Lung (tissue), 17 donors: ENCODE measurements at places on chromosomes 5 and 9.
A peak's percentile ranks its signal among the peaks of the same experiment; 100 is the strongest.

- DNase-seq, result peak; percentile 20
These were observed 1.2 kb downstream of the LCN15 start for GRCh38 chr9:136762915-136763648.

- no peak for DNase-seq
These were observed 55.9 kb downstream of the ADAM19 start for GRCh38 chr5:157519579-157520253.

DNA sequence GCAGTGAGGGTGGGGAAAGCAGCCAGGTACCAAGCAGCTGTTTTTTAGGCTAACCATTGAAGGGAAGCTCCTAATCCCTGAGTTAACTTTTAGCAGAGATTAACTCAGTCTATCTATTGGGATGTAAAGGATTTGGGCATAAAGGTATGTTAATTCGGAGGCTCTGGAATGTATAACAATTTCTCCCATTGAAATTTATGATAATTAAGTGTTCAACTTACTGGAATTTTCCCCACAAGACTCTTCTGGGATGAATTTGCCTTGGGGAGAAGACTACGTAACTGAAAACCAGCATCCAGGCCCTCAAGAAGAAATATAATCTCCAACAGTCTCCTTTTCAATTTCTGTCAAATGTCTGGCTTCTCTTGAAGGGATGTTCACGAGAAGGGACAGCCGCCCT is 23.6 kb downstream of the ZFP62 start:
- no peak for DNase-seq

- peak; percentile 56 for DNase-seq
These were observed 83.5 kb upstream of the MINAR2 start for GRCh38 chr5:129664336-129664937.

- DNase-seq, result no peak
These were observed 65.4 kb upstream of the HAND1 start for GRCh38 chr5:154543380-154543779.

DNA sequence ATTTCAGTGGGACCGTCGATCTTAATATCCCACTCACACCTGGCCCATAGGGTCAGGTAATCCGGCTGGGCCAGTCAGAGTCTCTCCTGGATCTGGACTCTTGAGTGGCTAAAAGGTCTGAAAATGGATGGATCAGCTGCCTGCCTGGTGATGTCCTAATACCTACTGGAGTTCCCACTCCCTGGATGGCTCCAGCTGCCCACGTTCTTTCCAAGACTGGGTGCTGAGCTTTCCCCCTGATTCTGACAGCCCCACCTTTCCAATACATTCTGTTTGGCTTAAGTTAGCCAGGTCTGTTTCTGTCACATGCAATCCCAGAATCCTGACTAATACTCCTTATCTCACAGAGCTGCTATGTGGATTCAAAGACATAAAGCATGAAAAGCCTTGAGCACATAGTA is 10.2 kb downstream of the SH3PXD2B start:
- DNase-seq, result no peak

- no peak for DNase-seq
These were observed 71.5 kb downstream of the NIPBL start for GRCh38 chr5:36948041-36948440.

GRCh38 chr9:72506615-72507014 is 14.8 kb upstream of the TMC1 start:
- no peak for DNase-seq

DNA sequence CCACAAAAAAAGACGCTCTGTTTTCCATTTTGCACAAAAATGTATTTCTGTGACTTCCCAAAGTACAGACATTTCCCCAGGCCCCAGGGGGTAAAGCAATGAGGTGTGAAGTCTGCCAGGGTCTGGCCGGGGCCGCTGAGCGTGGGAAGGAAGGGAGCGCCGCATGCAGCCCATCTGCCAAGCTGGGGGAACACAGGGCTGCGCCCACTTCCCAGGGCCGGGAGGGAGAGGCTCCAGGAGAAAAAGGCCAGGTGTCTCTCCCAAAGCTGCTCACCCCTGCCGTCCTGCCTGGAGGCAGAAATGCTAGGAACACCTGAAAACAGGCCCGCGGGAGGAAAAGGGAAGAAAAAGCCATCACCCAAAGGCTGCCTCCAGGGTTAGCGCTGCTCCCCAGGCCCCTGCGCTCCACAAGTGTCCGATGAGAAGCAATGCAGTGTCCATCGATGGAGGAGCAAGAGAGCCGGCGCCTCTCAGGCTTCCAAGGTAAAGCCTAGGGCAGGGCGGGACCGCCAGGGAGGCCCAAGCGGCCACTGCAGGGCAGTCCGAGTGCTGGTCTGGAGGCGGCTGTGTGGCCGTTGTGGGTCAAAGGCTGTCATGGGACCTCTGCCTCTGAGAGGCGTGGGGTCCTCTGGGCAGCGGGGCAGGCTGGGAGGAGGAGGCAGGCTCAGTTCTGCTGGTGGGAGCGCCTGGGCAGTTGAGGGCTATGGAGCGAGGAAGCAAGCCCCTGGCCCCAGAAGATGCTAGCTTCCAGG is 6.0 kb upstream of the ZDHHC12 start:
- no peak for DNase-seq

DNA sequence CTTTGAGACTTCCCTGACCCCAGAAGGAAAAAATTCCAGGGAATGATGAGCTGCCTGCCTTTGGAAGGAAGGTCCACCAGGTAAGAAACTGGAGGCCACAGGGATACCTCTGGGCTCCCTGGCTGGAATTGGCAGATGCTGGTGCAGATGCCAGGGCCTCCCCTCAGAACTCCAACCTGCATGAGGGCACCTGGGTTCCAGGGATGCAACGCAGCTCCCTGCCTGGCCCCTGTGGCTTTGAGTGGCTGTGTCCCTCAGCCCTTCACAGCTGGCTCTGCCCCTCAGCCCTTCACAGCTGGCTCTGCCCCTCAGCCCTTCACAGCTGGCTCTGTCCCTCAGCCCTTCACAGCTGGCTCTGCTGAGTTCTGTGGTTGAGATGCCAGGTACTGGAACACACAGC is 13.9 kb downstream of the KCNMB1 start:
- DNase-seq, result no peak

- no peak for DNase-seq
These were observed 108.2 kb downstream of the MPDZ start for GRCh38 chr9:13171261-13171660.

- DNase-seq, result no peak
These were observed 7.3 kb upstream of the CDC14B start for GRCh38 chr9:96626912-96627311.

DNA sequence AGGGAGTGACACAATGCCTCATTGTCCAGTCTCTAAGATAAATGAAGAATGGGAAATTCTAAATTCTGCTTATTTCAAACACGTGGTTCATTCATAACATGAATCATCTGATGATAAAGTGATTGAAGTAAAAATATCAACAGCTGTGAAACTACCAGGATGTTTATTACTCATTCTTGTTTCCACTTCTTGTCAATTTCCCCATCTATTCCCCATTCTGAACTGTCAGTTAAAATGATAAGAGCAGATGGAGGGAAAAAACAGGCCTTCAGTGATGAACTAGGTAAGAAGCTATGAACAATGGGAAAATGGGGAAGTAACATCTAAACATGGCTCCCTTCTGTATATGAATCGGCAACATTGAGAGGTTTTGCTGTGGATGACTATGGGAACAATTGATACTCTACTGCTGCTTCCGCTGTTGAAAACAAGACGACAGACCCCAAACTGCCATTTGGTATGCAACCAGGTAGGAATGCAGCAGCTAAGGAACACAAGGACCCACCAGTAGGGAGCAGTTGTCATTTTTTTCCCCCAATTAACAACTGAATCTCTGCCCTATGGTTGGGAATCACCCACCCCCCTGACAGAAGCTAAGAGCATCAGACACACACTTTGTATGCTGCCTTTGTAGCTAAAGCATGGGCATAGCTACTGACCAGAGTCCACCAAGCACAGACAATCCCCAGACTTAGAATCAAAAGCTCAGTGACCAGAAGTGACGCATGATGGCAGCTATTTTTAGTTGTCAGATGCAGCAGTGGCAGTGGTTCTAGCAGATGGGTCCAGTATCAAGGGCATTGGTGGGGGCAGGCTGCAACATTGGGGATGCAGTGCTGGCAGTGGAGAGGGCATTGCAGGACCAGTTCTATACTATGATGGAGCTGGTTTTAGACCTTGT is 52.9 kb upstream of the ZNF366 start:
- no peak for DNase-seq
